Foreskin keratinocyte (primary cell): ENCODE measurements at places on chromosomes 6 and 20.

DNA sequence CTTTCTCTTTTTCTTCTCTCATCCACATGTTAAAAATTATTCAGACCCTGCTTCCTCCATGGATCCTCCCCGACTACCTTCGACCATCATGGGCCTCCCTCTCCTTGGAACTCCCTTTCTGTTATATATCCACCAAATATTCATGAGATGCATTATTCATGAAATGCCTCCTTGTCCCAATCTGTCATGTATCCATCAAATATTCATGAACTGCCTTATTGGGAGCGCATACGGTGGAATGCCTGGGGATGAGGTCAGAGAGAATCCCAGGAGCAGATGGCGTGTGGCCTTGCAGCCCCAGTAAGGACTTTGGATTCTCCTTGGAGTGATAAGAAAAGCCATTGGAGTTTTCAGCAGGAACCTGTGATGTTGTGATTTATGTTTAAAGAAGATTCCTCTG lies 97.0 kb downstream of the NRN1 start:
- DNase-seq, result no peak

DNA sequence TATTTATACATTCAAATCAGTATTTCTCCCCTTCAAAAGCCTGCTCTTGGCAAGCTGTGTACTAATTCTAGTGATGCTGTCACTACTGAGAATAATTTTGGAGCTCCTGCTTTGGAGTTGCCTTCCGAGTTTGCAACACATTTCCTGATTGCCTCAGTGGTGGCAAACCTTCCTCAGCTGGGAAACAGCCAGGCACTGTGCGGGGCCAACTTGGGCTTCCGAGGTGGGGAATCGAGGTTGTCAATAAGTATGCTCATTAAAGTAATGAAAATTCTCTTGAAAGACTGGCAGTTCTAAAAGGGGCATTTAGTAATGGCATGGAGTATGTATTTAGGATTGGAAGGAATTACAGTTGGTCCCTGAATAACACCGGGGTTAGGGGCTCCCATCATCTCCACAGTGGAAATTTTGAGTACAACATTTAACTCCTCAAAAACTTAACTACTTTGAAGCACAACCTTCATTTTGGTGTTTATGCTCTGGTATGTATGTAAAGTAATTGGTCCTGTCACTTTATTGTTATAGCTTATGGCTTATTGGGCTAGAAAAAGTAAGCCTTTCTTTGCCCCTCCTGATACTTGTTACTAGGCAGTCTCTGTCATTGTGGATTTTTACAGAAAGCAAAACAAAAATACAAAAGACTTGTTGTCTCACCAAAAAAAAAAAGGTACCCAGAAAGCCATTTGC lies 2.7 kb downstream of the PAQR8 start:
- DNase-seq, result no peak

GRCh38 chr6:15677822-15678221 lies 15.0 kb upstream of the DTNBP1 start:
- DNase-seq, result no peak

- DNase-seq, result peak; percentile 82
Observed at GRCh38 chr6:105192707-105193465, 13.1 kb upstream of the POPDC3 start.

GRCh38 chr6:160217073-160217472 lies 41.5 kb downstream of the SLC22A2 start:
- no peak for DNase-seq

DNA sequence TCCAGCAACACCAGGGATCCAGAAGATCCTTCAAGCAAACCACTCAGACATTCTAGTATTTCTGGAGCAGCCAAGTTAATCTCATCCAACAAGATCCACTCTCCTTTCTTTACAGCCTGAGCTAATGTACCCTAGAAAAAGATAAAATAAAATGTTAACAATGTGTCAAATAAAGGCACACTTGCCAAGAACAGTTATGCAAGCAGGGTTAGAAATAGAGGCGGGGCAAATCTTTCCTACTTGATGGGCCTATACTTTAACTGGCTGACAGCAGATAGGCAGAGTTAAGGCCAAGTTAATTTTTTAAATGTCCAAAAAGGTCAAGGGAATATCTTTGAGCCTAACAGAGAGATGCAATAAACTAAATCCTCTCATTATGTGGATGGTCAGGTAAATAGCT lies 60.8 kb downstream of the MDN1 start:
- DNase-seq, result no peak

- no peak for DNase-seq
Observed at GRCh38 chr20:6269168-6269873, 146.5 kb upstream of the FERMT1 start.
